ENCODE measurements at places on chromosomes 6 and 20. TPM values are rescaled to one million over a fixed set of nuclear protein-coding genes. Genes with fewer than 3 reads are reported as not detected.

The RRAGD gene
- 13.9 TPM for total RNA-seq

The NFATC2 gene
- 6.0 TPM for total RNA-seq

The OSER1 gene
- total RNA-seq, result 29.7 TPM

The C6orf132 gene
- 14.5 TPM for total RNA-seq

GRCh38 chr20:51826372-51826771, 24.1 kb upstream of the SALL4 start:
- no peak for DNase-seq

DNA sequence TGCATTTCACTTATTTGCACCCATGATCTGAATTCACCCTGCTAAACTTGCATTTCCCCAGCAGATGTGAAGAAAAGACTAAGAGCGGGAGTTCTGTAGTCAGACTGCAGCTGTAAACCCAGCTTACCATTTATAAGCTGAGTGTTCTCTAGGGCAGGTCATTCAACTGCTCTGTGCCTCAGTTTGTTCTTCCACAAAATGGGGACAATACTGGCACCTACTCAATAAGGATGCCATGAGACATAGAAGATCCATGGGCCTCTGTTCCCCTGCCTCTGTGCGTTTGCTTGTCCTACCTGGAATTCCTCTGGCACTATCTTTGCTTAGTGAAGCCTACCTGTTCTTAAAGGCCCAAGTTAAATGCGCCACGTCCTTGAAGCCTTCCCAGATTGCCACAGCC, 12.2 kb upstream of the MDFI start:
- DNase-seq, result no peak

DNA sequence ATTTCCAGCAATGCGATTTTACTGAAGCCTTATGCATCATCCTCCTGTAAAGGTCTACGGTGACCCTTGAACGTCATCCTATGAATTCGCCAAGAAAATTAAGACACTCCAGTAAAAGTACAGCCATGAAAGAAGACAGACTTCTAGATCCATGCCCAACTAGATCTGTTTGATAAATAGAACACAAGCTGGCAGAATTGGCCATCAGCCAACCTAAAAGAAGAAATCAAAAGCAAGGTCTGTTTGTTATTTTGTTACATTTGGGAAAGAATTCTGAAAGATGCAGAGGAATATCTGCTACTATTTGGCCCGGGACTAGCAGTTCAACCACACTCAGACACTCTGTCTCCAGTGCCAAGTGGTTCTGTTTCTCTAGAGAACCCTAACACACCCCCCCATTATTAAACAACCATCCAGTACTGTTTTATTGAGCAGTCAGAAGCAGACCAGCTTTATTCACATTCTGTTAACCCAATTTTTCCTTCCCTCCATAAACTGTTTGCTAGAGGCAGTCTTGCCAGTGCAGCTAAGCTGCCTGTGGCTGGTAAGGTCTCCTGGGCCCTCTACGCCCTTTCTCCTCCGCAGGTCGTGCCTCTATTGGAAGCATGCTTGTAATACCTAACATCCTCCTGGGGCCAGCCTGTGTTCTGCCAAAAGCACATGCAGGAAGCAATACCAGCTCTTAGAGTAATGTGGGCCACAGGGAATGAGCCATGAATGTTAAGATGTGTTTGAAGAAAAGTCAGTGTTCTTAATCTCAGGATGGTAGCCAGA, 30.7 kb downstream of the LY86 start:
- DNase-seq, result no peak

GRCh38 chr6:11283629-11284028, 51.2 kb upstream of the NEDD9 start:
- no peak for DNase-seq

- DNase-seq, result no peak
Observed at GRCh38 chr20:12030470-12030869, 112.8 kb downstream of the BTBD3 start.

DNA sequence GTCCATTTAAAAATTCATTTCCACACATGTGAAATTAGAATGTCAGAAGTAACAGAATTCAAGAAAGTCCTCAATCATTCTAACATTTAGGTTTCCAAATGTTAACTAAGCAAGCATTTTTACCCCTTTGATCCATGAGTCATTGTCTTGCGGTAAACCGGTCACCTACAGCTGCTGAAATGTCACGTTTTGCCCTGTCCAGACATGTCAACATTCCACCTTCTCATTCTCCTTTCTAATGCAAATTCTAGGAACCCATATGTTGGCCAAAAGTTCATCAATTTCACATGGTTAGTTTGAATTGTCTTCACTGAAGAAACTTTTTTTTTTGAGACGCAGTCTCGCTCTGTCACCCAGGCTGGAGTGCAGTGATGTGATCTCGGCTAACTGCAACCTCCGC, 117.2 kb downstream of the IPCEF1 start:
- no peak for DNase-seq

- DNase-seq, result no peak
Observed at GRCh38 chr6:108363113-108363512, 68.3 kb downstream of the AFG1L start.

All from skin of body (tissue), 3 donors.